Stimulated activated CD4-positive, alpha-beta T cell treated with anti-CD3 and anti-CD28 coated beads, Interleukin-15, amount 100 ng/mL, for 24 hours (primary cell): ENCODE measurements at places on chromosomes 2 and 18.
A peak's percentile ranks its signal among the peaks of the same experiment; 100 is the strongest.

DNA sequence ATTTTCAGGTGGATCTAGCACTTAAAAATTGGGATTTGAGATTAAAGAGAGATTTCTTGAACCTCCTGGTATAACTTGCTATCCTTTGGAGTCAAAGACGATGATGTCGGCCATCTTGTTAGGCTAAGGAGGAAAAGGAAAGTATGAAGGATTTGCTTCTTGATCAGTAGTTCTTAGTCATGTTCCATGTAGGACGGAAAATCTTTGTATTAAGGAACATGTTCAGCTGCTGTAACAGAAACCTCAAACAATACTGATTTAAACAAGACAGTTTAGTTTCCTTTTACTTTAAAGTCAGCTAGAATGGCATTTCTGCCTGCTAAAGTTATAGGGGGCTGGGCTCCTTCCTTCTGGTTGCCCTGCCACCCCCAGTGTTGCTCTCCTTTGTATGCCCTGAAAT, 56.4 kb upstream of the MGAT5 start:
- DNase-seq = no peak

DNA sequence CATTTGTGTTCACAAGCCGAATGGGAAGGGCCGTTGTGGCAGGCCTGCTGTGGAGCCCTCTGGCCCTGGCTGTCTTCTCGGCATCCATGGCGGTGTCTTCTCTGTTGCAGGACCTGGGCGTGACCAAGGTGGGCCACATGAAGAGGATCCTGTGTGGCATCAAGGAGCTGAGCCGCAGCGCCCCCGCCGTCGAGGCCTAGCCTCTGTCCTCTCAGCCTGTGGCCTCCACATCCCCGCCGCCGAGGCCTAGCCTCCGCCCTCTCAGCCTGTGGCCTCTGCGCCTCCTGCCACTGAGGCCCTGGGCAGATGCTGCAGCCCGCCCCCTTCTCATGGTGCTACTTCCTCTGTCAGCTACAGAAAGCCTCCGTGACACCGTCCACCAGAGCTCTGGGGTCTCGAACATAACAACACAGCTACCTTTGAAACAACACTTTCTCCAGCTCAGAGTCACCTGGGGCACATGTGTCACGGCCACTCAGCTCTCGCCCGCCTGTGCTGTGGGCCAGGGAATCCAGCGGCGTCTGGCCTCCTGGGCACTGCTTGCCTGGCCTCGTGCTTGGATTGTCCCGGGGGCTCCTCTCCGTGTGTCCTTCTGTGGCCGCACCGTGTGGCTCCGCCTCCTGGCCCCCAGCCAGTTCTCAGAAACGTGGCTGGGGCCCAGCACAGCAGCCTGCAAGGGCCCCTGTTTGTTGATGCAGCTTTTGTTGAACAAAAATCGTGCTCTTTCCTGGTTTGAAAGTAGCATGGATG, 97.1 kb downstream of the USP40 start:
- no peak for DNase-seq

DNA sequence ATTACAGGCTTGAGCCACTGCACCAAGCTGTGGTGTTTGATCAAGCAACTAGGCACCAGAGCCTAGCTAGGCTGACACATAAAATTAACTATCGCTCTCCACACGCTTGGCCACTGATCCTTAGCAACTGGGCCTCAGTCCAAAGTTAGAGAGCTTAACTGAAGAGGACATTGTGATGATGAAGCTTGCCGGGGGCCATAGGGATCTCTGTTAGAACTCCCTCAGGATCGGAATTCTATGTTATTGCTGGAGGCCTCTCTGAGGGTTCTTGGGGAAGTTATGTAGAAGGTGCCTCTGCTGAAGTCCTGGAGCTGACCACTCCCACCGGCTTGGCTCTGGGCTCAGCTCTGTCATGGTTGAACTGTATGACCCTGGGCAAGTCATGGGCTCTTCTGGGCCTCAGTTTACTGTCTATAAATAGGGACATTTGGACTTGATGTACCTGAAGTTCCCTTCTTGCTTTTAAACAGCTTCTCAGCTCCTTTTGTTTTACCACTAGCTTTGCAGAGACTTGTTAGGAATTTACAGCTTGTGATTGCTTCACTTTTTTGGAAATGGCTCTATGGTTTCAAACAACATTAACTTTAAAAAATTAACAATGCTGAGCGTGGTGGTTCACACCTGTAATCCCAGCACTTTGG, 44.1 kb downstream of the GATA6 start:
- no peak for DNase-seq

DNA sequence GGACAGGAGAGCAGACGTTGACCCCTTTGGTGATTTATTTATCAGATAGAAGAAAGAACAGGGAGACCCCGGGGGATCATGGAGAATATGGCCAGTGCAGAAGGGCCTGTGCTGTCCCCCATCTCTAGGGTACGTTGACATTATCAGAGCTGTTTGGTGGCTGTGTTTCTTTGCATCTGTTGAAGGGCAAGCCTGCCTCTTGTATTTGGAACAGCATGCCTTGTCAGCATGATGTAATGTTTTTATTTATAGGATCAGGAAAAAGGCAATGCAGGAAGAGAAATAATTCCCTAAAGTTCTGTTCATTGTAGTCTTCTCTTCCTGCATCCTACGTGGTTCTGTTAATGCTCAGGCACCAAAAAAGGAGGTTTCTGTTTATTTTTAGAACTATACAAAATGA, 49.8 kb upstream of the CABYR start:
- no peak for DNase-seq

DNA sequence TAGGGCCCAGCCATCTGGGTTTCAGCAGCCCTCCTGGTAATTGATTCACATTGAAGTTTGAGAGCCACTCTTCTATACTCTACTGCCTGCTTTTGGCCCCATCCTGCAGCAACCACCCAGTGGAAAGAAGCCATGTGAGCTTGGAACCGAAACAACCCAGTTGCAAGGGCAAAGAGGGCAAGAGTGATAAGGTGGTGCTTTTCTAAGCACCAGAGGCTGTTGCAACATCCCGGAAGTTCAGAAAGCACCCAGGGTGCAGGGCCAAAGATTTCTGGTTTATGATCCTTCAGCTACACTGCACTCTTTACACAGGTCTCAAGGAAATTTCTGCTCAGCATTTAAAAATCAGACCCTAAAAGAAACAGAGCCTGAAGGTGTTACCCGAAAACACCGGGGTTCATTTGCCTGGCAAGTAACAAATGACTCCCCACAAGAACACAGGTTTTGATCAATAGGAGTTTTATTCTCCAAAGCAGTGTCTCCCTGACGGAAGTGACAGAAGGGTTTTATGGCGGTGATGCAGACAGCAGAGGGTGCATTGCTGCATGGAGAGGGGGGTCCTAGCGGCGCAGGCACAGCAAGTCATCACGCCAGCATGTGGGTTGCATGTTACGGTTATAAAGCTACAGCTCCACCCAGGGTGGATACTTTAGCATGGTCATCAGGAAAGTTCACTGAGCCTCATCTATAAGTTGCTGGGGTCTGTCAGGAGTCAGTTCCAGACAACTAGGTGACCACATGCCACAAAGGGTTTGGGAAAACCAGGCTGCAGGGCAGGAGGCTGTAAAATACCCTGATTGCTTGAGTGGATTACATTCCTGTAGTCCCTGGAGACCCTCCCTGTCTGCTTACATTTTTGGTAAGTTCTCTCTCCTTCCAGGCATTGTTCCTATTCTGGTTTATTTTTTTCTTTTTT, 28.8 kb upstream of the TMEM37 start:
- DNase-seq = no peak

- no peak for DNase-seq
Observed at GRCh38 chr2:202695166-202695565, 60.4 kb downstream of the FAM117B start.

- DNase-seq = no peak
Observed at GRCh38 chr2:240989451-240990265, 8.8 kb upstream of the SNED1 start.

GRCh38 chr2:240569998-240570530, 1.8 kb downstream of the RNPEPL1 start:
- DNase-seq = peak; percentile 1

- DNase-seq = no peak
Observed at GRCh38 chr2:188378371-188378950, 86.8 kb downstream of the GULP1 start.

GRCh38 chr2:231554748-231555545, 24.7 kb upstream of the NMUR1 start:
- no peak for DNase-seq

DNA sequence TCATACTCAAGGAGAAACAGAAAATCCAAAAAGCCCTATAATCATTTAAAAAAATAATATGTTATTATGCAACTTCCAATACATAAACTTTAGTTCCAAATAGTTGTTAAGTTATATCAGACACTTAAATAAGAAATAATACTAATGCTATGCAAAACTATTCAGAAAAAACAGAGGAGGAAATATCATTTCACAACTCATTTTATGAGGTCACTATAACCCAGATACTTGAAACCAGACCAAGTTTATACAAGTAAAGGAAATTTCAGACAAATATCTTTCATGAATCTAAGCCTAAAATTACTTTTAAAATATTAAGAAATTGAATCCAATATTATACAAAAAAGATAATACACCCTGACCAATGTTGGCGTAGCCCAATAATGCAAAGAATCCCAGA, 260.8 kb downstream of the CD226 start:
- no peak for DNase-seq

DNA sequence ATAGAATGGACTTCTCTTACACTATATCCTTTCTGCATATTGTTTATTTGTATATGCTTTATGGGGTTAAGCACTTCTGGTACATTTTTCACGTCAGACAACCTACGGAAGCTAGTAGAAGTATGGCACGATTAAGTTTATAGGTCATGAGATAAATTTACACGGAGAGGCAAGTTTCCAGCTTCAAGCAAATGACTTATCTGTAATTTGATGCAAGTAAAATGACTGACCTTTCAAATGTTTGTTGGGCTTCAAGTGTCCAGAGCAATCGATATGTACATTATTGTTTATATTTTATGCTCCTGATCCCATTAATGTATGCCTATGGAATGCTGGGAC, 97.5 kb upstream of the EFEMP1 start:
- no peak for DNase-seq

- DNase-seq = no peak
Observed at GRCh38 chr2:166013878-166014277, 60.3 kb upstream of the TTC21B start.

DNA sequence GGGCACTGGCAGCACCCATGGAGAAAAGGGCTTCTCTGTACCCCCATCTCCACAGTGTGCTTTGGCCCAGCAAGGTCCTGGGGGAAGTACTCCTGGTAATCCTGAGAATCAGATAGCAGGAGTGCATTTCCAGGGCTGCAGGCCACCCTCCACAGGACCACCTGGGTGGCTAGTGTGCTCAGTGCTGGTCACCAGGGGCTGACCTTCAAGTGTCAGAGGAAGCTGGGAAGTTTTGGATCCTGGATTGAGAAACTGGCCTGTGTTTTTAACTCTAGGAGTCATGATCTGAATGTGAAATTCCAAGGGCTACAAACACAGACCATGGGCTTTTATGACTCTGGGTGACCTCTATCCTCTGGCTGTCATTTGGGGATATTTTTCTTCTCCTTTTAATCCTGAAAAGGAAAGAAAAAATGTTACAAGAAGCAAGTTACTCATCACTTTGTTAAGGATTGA, 9.3 kb downstream of the RHOB start:
- no peak for DNase-seq

- DNase-seq = no peak
Observed at GRCh38 chr2:211085056-211085680, 528.8 kb downstream of the CPS1 start.

DNA sequence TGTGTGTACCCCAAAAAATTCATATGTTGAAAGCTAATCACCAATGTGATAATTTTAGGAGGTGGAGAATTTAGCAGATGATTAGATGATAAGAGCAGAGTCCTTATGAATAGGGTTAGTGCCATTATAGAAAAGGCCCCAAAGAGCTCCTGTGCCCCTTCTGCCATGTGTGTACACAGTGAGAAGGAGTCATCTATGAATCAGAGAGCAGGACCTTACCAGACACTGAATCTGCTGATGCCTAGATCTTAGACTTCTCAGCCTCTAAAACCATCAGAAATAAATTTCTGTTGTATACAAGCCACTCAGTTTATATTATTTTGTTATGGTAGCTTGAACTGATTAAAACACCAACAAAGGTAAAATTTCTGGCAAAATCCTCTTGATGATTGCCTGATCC, 560.0 kb upstream of the CDH2 start:
- DNase-seq = no peak

DNA sequence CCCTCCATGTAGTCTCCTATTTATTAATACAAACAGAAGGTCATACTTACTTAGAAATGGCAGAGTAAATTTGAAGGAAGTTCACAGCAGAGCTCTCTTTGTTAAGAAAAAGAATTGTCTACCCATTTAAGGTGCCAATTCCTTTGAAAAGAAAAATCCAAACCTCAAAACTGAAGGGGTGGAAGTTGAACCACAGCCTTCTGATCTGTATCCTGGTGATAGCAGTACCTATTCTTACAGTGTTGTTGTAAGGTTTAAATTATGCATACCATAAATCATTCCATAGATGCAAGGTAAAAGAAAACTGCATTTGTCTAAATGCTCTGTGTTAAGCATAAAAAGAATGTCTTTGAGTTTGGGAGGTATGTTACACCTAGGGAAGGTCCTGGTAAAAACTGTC, 47.6 kb downstream of the COBLL1 start:
- DNase-seq = no peak

GRCh38 chr2:150528861-150529801, 41.7 kb upstream of the RND3 start:
- DNase-seq = no peak

GRCh38 chr2:148071351-148071750, 50.5 kb downstream of the MBD5 start:
- DNase-seq = no peak

- DNase-seq = no peak
Observed at GRCh38 chr2:10348891-10349290, 46.2 kb downstream of the HPCAL1 start.
